Pulmonary artery endothelial cell (primary cell): ENCODE measurements at places on chromosomes 12 and 14. TPM values are rescaled to one million over a fixed set of nuclear protein-coding genes. Genes with fewer than 3 reads are reported as not detected.
A peak's percentile ranks its signal among the peaks of the same experiment; 100 is the strongest.

DNA sequence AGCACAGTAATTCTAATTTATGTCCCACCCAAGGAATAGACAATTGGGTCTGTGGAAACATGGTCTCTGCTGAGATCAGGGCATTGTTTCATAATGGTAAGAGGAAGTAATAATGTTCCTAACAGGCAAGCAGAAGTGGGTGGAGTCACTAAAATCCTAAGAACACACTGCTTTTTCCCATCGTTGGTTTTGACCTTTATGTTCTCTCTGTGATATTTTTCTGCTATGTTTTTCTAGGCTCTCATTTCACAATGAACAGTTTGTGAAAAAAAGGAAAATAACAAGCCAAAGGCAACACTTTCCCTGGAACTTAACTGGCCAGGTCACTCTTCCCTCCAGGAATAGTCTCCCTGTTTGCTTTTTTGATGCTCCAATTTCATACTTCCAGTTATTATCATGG is 80.6 kb upstream of the OVCH1 start:
- peak; percentile 49 for DNase-seq

The LRRK2 gene
- total RNA-seq, result 3.8 and 7.2 TPM in 2 replicates

- DNase-seq, result no peak
Observed at GRCh38 chr12:52590021-52590420, 11.2 kb downstream of the KRT72 start.

The FAIM2 gene
- total RNA-seq, result not detected in 2 replicates

DNA sequence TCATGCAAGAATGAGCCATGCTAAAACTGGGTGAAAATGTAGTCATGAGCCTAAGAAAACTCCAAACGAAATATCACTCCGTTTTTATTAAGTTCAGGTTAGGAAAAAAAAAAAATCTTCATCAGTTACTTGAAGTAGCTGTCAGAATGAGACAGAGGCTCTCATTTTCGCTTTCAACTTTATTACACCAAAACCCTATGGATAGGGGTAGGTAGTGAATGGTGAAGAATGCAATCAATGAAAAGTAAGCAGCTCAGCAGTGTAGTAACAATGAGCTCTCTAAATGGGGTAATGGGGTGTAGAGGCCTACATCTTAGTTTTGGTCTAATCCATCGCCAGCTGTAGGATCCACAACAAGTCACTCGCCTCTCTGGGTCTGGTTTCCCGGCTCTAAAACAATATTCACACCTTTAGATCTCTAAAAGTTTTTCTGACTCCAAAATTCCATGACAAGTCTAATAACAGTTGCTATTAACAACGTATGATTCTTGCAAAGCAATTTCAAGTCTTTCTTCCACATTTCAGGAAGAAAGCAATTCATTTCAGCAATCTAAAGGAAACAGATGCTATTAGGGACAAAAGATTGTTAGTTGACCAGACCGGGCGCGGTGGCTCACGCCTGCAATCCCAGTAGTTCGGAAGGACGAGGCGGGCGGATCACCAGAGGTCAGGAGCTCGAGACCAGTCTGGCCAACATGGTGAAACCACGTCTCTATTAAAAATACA is 1.7 kb downstream of the BTBD7 start:
- peak; percentile 79 for DNase-seq
